Activated naive CD4-positive, alpha-beta T cell treated with Interleukin-2 at 50 U/mL for 16 hours (primary cell): ENCODE measurements at places on chromosomes 5 and 9.

- DNase-seq: no peak
Observed at GRCh38 chr5:56202483-56202882, 30.6 kb downstream of the ANKRD55 start.

GRCh38 chr5:150948539-150948938, 43.8 kb upstream of the ZNF300 start:
- no peak for DNase-seq

- DNase-seq: no peak
Observed at GRCh38 chr5:61245486-61245885, 83.2 kb upstream of the SMIM15 start.

GRCh38 chr9:129867136-129868022, 32.1 kb downstream of the USP20 start:
- DNase-seq: no peak

GRCh38 chr9:124198331-124198730, 59.4 kb upstream of the NEK6 start:
- no peak for DNase-seq

DNA sequence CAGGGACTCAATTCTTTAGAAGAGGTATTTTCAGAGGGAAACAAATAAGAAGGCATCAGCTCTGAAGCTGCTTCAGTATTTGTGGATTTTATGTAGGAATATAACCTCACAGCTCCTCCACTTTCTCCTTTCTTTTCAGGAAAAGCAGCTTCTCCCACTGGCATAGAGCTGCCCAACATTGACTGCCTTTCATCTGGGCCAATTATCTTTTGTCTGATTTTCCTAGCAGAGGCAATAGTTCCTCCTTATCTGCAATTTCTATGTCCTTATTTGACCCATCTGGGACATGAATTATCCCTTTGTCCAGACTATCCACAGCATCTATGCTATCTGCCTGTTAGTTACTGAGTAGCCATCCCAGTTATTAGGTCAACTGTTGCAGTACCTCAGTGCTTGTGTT, 1671.2 kb upstream of the ACO1 start:
- no peak for DNase-seq

- DNase-seq: no peak
Observed at GRCh38 chr5:5318426-5319190, 103.9 kb upstream of the ICE1 start.

GRCh38 chr5:94674490-94675382, 56.3 kb downstream of the SLF1 start:
- DNase-seq: no peak

DNA sequence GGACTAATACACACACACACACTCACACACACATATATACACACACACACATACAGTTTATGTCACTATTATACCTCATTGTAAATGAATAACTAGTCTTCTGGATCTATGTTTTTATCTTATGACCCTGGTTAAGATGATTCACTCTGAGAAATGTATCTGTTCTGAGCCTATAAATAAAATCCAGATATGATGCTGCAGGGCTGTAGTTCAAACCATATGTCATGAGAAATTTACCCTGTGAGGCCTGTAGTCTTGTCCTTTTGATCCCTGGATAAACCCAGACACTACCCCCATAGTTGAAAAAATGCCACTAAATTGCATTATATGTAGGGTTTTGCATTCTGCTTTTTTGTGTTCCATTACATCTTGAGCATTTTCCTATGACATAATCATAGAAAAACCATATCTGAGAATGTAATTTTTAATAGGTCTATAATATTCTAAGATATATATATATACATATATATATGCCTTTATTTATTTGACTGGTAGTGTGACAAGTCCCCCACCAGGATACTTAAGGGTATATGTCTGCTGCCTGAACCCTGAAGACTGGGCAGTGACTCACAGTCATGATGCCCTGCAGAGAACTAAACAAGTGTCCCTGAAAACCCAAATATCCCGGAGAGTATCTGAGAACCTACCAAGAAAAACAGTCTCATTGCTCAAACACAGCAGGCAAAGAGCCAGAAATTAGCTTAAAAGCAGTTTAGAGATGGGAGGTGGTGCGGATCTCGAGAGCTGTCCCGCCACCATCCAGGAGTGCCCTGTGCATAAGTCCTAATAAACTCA, 18.4 kb upstream of the ALDOB start:
- DNase-seq: no peak
